ENCODE measurements at places on chromosomes 6 and 20.

- DNase-seq = no peak
Measured at GRCh38 chr6:104532462-104532861, 327.3 kb downstream of the HACE1 start.

GRCh38 chr6:112979830-112980229 is 632.7 kb downstream of the RFPL4B start:
- DNase-seq = no peak

DNA sequence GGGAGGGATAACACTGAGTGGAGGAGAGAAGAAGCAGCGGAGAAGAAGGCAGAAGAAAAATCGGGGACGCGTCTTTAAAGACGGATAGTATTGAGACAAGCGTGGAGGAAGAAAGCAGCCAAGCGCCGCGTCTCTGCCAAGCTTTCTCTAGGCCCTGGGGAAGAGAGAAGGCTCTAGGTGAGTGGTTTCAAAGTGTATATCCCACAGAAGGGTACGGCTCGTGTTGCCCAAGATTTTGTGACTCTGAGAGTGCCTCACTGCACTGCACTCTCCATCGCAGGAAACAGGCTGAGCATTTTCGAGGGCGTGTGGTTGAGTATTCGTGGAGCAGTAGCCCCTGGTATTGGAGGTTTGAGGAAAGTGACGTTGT is 185.4 kb downstream of the TRIM27 start:
- DNase-seq = no peak

- DNase-seq = no peak
Measured at GRCh38 chr6:101393829-101394251, 332 bp downstream of the GRIK2 start.

DNA sequence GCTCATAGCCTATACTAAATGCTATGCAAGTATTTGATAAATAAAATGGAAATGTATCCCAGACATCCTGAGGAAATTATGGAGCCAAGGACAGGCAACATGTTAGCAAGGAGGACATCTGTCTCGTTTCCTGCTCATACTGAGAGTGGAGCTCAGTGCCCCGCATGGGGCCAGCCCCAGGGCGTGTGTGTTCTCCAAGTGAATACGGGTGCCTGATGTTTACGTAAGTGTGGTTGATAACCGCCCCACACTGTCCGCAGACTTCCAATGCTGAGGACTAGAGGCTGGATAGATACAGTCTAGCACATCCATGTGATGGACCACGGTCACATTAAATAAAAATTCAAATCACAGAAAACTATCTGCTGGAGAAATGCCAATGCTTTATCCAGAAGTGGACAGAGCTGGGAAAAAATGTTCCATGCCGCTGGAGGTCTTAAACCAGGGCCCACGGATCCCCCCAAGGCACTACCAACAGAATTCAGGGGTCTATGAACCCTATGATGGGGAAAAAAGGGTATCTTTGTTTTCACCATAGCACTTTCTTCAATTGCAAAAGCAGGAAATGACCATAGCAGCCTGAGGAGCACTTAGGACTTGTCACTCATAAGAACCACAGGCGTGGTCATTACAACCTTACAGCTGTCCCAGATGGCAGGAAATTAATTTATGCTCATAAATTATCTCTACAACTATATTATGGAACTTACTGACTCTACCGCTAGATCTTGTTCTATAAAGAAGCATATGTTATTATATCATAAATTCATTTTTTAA is 24.9 kb downstream of the TGM2 start:
- no peak for DNase-seq

All from stimulated activated CD4-positive, alpha-beta T cell treated with anti-CD3 and anti-CD28 coated beads, Interleukin-1b, Interleukin-23, amount 100 ng/mL, for 1 hour (primary cell).